LoVo (cell line): ENCODE measurements at places on chromosomes 1 and 21.

GRCh38 chr1:248406721-248407692 is 4.2 kb downstream of the OR2T1 start:
- no peak for DNase-seq

- no peak for DNase-seq
Measured at GRCh38 chr1:55329808-55330432, 114.8 kb upstream of the USP24 start.

- DNase-seq: no peak
Measured at GRCh38 chr1:6657138-6657537, 32.5 kb downstream of the THAP3 start.

DNA sequence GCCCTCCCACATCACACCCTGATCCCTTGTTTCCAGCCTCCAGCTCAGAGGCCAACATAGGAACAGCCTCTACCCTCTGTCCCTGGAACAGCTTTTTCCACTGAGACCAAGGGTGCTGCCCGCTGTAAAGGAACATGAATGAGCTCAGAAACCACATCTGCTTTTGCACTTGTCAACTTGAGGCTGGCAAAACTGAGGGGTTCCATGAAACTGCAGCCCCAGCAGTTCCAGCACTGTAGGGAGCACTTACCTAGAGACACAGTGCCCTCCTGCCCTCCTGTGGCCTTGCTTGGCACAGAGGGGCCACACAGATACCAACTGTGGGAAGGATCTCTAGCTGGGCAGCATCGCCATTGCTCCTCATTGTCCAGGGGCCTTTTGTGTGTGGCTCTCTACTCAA is 51.7 kb downstream of the ITPKB start:
- no peak for DNase-seq

DNA sequence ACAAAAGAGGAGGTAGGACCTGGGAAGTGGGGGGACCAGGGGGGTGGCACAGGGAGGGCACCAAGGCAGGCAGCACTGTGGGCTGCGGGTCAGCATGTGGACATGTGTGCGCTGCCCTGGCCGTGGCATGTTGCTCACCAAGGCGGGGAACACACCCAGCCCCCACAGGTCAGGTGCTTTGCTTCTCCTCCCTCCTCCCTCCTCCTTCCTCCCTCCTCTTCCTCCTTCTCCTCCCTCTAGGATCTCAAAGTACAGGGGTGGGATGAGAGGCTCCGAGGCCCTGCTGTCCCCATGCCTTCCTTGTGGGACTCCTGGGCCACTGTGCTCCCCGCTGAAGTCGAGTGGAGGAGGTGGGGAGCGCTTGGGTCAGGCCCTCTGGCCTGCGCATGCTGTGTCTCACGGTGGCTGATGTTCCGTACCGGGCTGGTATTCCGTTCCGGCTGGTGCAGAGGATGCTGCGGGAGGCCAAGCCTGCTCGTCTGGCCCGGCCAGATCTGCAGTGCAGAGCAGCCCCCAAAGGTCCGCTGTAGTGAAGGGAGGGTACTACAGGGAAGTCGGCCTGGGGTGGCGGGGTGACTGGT is 26.6 kb downstream of the SPSB1 start:
- no peak for DNase-seq

DNA sequence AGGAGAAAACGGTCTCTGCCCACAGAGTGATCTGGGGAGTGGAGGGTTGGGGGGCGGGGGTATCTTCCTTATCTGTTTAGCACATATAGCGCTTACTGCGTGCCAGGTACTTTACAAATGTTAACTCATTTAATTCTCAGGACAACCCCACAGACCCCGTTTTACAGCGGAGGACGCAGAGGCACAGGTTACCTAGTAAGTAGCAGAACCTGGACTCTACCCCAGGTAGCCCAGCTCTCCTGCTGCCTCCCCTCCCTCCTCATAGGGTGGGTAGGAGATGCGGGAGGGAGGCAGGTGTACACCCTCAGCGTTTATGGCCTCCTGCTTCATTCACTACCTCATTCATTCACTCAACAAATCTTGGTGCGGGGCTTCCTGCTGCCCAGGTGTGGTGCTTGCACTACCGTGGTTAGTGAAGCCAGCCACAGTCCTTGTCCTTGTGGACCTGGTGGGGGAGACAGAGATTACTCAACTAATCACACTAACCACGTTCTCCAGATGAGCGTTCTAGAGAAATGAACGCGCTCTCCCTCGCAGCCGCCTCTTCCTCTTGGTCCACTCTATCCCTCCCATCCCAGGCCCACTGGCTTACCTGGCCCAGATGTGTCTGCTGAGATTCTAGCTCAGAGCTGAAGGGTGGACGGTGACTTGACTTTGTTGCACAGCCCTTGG is 102.0 kb downstream of the IER5 start:
- DNase-seq: no peak

DNA sequence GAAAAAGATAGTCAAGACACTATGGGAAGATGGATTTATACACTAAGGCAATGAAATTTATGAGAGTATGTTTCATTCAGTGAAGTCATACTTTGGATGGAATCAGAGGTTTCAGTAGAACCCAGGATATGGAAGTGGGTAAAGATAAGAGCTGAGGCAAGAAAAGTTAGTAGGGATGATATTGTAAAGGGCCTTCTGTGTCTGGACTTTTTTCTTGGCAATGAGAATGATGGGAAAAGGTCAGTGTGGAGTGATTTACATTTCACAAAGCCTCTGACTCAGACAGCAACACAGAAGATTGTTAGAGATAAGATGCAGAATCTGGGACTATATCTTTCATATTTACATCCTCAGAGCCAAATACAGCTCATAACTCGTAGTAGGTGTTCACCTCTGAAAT is 32.1 kb downstream of the SH3BGR start:
- DNase-seq: peak; percentile 2

DNA sequence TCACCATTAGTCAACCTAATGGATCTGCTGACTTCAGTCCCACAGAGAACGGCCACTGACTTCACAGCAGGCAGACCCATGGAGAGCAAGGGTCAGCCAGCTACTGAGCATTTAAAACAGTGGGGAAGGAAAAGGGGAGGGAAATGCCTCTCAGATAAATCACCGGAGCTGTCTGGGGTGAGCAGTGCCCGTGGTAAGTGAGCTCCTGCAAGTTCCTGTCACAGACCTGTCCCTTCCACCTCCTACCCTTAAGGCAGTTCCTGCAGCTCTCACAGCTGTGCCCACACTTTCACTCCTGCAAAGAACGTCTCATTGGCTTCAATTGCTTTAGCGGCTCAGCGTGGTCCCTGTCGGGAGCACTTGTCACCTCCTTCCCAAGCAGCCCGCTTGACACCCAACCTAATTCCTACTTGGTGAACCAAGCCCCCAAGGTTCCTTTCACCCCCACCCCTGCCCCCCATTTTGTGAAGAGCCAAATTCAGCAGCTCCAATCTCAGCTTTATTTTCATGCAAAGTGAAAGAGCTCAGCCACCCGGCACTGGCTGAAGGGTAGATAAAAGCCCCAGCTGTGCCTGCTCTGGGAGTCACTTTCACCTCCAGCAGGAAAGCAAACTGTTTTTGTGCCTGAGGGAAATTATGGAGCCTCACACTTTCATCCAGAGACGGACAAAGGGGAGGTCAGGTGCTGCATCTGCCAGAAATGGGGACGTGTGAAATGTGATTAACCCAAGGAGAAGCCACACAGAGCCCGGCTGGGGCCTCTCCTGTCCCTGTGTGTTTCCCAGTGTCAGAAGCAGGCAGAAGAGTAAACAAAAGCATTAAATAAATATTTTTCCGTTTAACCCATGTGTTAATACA is 306.2 kb downstream of the TTLL7 start:
- DNase-seq: no peak

DNA sequence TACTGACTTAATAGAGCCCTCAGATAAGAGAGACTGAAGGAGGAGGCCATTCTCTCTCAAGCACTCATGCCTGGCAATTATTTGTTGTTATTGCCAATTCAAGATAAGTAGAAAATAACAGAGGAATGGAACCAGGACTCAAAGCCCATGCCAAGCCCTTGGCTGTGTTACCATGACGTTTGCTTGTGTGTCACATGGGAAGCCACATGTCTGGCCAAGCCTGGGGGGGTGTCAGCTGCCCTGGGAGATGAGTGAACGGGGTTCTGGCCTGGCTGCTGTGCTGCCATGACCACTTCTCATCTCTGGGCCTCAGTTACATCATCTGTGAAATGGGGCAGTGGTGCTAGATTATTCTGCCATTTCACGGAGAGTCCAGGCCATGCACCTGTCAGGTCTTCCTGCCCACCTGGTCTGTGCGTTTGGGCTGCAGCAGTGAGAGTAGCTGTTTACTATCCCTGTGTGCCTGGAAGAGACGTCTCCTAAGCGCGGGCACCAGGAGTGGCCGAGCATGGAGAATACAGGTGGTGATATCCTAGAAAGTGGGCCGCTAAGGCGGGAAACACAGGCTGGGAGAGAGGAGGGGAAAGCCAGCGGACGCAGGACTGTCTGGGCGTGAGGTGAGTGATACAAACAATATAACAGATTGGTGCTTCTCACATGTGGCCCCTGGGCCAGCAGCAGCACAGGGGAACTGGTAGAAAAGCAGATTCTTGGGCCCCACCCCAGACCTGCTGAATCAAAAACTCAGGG is 67.8 kb downstream of the MAN1C1 start:
- DNase-seq: no peak

- DNase-seq: no peak
Measured at GRCh38 chr1:6045110-6045502, 582 bp upstream of the KCNAB2 start.

- no peak for DNase-seq
Measured at GRCh38 chr1:205442051-205442725, 13.7 kb downstream of the BLACAT1 start.

GRCh38 chr1:25217598-25218232 is 14.6 kb downstream of the SYF2 start:
- DNase-seq: no peak

GRCh38 chr1:65626003-65626402 is 166.7 kb upstream of the PDE4B start:
- DNase-seq: no peak

DNA sequence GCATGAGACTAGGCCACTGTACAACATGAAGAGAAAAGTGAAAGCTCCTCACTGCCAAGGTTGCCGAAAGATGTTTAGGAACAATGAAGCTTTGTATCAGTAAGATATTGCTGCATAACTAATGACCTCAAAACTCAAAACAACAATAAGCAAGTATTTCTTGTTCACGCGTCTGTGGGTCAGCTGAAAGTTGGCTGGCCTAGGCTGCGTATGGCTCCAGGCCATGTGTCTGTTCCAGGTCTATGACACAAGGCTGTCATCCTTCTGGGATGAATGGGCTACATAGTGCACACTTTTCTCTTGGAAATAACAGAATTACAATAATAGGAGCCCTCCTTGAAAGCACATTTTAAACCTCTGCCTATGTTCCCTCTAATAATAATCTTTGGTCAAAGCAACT is 515.9 kb downstream of the PLPP3 start:
- DNase-seq: no peak

- DNase-seq: peak; percentile 50
Measured at GRCh38 chr1:35718492-35719336, at the start of gene C1orf216. C1orf216 (minus strand) TSS chr1:35718884; CDS start chr1:35716321, 2,563 bp downstream.

DNA sequence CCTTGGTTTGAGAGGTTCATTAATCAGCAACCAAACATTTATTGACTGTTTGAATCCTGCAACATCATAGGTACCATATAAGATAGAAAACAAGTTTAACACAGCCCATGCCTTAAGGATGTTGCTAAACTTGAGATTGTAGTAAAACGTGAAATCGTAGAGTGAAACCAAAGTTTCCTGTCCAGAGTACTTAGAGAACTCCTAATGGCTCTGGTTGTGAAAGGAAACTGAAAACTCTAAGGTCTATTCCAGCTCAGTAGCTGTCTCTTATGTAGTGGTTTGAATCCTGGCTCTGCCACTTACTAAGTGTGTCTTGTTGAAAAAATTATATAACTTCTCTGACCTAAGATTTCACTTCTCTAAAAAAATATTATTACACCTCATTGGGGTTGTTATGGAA is 310.9 kb downstream of the NTNG1 start:
- no peak for DNase-seq

DNA sequence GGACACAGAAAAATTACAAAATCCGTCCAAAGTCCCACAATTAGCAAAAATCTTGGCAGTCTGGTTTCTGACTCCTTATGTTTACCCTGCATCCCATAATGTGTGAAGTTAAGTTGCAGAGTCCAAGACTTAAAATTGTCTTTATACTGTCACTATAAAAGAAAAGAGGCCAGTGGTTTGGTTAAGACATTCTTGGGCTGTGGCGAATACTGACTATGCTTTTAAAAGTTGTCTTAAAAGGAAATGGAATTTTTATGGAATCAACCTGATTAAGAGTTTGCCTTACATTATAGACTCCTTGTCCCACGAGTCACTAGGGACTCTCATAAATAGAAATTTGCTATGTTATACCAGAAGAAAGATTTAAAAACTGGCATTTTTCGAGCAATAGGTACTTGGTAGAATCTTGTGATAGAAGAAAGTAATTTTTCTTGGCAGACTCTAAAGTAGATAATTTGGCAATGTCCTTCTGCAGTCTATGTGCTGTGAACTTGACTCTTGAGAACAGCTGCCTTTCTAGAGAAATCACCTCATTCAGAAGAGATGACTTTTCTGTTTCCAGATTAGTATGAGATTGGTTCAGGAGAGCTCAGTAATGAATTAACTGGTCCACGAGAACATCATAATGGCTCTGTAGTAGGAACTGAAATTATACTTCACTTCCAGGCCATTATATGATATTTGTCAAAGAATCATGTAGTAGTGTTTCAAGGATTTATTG is 31.8 kb downstream of the NTNG1 start:
- no peak for DNase-seq

DNA sequence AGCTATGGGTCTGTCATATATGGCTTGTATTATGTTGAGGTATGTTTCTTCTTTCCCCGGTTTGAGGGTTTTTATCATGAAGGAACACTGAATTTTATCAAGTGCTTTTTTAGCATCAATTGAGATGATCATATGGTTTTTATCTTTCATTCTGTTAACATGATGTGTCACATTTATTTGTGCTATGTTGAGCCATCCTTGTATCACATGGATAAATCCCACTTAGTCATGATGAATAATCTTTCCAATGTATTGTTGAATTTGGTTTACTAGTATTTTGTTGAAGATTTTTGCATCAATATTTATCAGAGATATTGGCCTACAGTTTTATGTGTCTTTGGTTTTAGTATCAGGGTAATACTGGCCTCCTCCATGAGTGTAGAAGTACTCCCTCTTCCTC is 61.7 kb downstream of the GPR137B start:
- DNase-seq: no peak

DNA sequence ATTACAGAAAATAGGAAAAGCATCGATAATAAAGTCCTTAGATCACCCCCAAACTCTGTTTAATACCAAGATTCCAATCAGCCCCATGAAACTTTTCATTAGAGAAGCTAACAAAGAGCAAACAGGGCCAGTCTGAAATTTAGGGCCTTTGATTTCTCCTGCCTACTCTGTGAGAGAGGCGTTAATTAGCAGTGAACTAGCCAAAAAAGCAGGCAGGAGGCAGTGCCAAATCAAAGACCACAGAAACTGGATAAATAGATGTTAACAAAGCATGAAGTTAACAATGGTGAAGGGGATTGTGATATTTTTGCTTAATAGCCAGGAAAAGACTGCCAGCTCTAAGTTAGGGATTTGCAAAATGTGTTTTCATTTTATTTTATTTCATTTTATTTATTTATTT is 11.2 kb downstream of the TAF5L start:
- DNase-seq: no peak

DNA sequence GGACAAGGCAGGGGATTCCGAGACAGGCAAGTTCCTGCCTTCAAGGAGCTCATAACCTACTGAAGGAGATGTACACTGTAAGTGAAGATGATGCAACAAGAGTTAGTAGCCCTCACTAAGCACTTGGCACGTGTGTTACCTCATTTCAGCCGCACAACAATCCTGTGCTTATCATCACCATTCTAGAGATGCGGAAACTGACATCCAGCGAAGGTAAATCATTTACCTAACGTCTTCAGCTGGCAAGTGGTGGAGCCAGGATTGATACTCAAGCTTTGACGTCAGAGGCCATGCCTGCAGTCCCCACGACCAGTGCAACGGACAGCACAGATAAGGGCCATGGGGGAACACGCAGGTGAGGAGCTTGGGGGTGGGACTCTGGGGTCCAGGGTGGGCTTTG is 2.9 kb upstream of the UBXN10 start:
- no peak for DNase-seq
